ENCODE measurements at places on chromosomes 16 and 17.

GRCh38 chr16:81823111-81823510 is 44.0 kb downstream of the PLCG2 start:
- DNase-seq = no peak

- no peak for DNase-seq
These were observed 43.7 kb downstream of the PPL start for GRCh38 chr16:4893103-4893862.

DNA sequence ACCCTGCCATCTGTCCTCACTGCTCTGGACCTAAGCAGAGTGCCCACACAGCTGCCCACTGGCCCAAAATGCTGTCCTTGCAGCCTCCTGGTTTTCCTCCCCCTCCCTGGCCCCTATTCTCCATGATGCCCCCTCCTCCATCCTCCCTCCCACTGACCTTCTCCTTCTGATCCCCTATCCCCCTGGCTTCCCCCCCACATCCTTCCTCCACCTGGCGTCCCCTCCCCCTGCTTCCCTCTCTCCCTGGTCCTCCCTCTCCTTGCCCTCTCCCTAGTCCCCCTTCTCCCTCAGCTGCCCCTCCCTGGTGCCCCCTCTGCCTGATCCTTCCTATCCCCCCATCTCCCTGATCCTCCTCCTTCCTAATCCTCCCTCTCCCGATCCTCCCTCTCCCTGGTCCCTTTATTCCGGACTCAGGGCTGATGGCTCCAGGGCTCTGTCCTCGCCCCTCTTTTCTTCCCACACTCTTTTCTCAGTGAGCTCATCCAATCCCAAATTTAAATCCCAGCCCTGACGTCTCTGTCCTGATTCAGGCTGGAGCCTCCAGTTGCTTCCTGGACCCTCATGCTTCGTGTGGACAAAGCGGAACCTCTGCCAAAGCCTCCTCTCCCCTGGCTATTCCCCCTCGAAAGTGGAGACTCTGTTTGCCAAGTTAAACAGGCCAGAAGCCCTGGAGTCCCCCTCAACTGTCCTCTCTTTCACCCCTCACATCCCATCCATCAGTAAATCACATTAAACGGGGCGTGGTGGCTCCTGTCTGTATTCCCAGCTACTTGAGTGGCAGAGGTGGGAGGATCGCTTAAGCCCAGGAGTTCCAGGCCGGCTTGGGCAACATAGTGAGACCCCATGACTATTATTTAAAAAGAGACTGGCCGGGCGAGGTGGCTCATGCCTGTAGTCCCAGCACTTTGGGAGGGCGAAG is 18.1 kb upstream of the RHBDF2 start:
- no peak for DNase-seq

GRCh38 chr16:23373436-23374219 is 71.5 kb downstream of the SCNN1B start:
- DNase-seq = no peak

DNA sequence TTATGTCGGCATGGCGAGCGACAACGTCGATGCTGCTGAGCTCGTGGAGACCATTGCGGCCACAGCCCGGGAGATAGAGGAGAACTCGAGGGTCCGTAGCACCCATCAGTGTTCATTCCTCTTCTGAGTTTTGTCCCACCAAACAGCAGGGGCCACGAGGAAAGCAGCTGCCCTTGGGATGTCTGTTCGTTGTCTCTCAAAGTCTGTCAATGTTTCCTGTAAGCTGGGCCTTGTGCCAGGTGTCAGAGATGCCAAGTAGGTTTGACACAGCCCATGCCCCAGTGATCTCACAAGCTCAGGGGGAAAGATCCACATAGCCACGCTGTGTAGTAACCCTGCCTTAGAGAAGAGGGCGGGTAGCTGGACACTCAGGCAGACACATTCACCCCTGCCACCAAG is 22.6 kb downstream of the NTAN1 start:
- DNase-seq = no peak
